ENCODE measurements at places on chromosomes 3 and 15. TPM values are rescaled to one million over a fixed set of nuclear protein-coding genes. Genes with fewer than 3 reads are reported as not detected.

- peak; percentile 55 for DNase-seq
These were observed 74.1 kb downstream of the LRTM1 start for GRCh38 chr3:54853573-54854404.

GRCh38 chr3:177300039-177300833, 103.0 kb upstream of the TBL1XR1 start:
- DNase-seq, result no peak

DNA sequence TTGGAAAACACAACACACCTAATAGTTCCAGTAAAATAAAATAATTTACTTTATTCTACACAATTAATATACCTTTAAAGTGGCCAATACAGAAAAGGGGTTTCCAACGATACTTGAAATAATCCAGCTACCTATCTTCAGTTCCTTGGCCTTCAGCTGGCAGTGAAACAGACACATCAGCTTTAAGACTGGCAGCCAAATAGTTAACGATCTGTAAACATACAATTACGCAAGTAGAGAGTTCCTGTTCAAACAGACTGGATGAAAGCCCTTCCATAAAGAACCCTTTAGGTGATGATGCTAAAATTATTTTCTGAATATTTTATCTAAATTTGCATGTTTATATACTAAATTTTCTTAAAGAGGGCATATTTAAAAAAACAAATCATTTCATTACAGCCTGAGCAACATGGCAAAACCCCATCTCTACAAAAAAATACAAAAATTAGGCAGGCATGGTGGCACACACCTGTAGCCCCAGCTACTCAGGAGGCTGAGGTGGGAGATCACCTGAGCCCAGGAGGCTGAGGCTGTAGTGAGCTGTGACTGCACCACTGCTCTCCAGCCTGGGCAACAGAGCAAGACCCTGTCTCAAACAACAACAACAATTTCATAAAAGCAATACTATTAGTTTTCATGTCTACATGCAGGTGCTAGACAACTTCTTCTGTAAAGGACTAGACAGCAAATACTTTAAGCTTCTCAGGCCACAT, 12.9 kb downstream of the DYNC1LI1 start:
- DNase-seq, result no peak

GOLGA8R gene
- total RNA-seq, result 1.6 TPM

ECE2 gene
- total RNA-seq, result not detected

All from activated naive CD4-positive, alpha-beta T cell treated with anti-CD3 and anti-CD28 coated beads for 36 hours (primary cell).